ENCODE measurements at places on chromosomes 3 and 15.
A peak's percentile ranks its signal among the peaks of the same experiment; 100 is the strongest.

- no peak for DNase-seq
Measured at GRCh38 chr3:177703788-177704187, 506.5 kb upstream of the TBL1XR1 start.

DNA sequence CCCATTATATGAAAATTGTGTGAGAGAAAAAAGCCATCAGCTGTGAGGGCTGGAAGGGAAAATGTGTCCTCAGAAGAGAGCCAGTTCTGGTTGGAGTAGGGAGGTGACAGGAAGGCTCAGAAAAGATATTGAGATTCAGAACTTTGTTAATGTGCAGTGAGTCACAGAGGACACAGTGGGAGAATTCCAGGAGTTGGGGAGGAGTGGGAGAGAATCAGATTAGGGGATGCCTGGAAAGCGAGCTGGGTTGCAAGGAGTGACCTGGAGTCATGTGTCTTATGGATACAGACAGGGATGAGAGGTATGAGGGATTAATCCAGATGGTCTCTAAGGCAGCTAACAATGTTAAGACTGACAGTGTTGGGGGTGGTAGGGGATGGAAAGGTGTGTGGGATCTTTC is 67.5 kb downstream of the CHST2 start:
- DNase-seq, result no peak

DNA sequence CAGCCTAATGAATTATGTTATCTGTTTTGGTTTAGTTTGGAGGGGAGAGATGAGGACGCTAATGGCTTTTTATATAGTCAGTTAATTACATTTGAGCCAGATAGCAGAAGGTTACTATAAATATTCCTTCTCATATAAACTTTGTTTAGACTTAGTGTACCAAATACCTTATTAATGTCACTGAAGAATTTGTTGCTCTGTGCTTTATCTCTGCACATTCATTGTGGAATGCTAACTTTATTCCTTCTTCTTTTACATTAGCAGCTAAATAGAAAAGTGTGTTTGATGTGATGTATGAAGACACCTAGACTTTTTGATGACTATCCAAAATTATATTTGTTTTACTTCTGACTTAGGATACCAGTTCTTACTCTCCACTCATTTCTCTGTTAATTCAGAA is 105.2 kb downstream of the EPHA3 start:
- no peak for DNase-seq

DNA sequence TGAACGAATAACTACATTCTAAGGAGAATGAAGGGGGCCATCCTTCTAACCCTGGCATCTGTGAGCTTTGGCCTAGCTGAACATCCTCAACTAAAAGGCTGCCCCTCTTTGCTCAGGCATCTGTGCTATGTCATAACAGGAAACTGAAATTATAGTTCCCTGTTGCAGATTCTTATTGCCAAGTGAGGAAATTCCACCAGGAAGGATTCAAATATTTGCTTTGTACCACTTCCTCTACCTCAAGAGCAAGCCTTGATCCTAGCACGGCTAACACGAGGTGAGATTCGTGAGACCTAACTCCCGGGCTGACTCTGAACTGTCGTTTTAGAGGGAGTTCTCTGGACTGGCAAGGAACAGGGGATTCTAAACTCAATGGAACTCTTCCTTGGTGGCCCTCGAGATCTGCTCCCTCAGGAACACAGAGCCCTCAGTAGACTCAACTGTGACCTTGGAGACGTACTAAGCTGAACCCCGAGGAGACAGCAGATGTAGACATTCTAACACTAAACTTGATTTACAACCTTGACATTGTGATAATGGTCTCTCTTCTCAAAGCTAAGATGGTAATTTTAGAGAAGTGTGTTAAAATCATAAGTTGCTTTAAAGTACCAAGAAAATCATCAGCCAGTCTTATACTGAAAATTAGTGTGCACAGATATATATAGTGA is 4.2 kb downstream of the SPG21 start:
- peak; percentile 43 for DNase-seq

- no peak for DNase-seq
Measured at GRCh38 chr3:147875498-147875897, 466.3 kb downstream of the ZIC1 start.

DNA sequence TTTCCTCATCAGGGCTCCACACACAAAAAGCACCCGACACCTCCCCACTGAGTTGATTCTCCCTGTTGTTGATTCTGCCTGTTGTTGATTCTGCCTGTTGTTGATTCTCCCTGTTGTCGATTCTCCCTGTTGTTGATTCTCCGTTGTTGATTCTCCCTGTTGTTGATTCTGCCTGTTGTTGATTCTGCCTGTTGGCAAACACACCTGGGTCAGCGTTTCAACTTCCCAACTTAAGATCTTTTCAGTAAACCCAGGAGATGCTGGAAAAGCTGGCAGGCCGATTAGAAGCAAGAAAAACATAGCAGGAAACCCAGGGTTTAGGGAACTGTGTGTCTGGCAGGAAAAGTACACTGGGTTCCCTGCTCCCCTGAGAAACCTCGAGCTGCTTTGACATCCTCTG is 47.9 kb downstream of the TNK2 start:
- no peak for DNase-seq

DNA sequence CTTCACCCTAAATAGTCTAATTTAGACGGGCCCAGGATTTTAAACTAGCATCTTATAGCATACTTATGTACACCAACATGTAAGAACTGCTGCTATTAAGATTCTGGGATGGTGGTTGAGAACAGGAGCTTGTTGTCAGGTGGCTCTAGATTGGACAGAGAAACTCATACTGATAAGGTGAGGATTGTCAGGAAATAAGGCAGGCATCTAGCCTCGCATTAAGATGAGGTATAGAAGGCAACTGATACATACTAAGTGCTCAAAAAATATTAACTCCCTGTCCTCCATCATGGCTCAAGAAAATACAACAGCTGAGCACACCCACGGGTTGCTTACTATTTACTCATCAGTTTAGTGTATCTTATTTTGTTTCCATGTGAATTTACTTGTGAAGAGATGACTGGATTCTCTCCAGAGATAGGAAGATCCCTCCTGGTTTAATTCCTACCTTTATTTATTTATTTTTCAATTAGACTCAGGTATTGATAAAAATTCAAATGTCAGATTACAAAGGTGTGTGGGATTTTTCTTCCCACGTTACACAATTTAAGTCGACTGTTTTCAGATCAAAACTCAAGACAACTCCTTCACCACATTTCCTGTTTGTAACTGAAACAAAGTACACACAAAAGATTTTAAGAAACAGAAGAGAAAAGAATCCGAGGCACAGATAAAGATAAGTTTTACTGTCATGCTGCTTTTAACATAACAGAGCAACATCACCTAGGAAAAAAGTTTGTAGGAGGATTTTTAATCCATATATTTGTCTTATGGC is at the start of gene TRAT1:
TRAT1 (plus strand) TSS at position 664 of the 775 bp plus-strand sequence. CDS start 142 bp downstream, outside the sequence.
- DNase-seq, result no peak

DNA sequence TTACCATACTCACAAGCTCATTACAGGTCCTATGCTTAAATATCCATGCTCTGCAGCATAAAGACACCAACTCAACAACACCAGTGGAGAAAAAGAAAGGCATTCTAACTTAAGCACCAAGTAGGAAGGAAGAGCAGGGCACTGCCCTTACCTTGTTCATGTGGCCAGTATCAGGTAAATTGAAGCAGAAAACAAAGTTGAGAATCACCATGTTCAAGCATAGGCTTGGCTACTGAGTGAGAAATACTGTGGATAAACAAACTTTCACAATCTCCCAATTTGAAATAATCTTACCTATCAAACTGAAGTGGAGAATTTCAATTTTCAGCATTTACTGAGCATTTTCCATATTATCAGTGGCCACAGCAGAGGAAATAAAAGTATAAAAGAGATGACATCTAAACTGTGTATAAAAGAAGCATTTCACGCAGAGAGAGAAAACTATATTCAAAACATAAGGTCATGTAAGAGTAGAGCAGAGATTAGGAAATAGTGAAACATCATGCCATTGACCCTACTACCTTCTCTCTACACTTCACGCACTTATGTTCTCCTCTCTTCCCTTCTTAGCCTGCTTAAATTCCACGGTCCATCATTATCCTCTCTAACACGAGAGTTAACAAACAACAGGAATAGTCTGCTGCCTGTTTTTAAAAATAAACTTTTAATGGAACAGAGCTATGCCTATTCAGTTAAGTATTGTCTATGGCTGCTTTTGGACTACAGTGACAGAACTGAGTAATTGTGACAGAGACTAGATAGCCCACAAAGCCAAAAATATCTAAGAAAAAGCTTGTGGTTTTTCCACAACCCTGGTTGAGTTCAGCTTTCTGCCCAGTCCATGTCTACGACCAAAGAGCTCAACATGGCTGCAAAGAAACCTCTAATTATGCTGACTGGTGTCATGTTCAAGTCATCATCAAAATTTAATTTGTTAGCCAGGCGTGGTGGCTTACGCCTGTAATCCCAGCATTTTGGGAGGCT is 142.5 kb downstream of the NR1I2 start:
- no peak for DNase-seq

- no peak for DNase-seq
Measured at GRCh38 chr3:187850258-187850921, 105.1 kb upstream of the BCL6 start.

- peak; percentile 7 for DNase-seq
Measured at GRCh38 chr15:59741274-59741906, 52.3 kb upstream of the BNIP2 start.

DNA sequence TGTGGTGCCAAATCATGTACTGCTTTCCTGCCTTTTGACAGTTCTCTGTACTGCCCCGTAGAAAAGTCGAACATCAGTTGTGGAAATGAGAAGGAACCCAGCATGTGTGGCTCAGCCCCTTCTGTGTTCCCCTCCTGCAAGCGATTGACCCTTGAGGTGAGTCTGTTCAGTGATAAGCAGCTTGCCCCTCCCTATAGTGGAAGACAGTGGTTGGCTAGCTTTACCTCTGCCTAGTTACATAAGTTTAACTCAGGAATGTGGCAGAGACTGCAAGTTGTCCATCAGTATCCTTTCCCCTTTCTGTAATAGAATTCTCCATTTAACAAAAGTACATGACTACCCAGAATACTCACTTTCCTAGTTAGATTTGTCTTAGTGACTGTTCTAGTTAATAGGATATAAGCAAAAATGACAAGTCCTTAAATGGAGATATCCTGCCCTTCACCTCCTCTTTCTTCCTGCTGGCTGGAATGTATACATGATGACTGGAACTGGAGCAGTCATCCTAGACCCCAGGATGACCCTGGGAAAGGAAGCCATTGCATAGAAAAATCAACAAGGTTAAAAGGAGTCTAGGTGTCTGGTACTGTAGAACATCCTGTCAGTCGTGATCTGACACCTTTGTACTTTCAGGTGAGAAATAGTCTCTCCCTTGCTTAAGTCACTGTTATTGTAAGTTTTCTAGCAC is 10.6 kb downstream of the SETMAR start:
- no peak for DNase-seq

GRCh38 chr15:99537344-99537743 is 28.4 kb upstream of the MEF2A start:
- DNase-seq, result no peak

DNA sequence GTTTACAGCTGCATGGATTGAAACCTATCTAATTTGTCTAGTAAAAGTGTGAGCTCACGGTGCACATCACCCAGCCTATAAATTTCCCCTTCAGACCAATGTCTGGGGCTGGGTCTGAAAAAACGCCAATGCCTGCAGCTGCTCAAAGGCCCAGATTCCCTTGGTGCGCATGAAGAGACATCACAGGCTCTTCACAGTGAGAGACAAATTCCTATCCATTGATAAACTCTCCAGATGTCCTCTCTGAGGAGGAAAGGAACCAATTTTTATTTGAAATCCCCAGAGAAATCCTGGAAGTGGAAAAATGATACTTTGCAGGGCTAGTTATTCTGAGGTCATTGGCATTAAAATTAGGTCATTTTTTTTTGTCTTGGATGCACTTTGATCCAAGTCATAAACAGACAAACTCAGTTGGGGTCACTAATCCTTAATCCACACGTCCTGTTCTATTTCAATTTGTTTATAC is 360.5 kb downstream of the EPHA3 start:
- no peak for DNase-seq

GRCh38 chr3:143640774-143641173 is 207.5 kb downstream of the SLC9A9 start:
- DNase-seq, result no peak
